ENCODE measurements at places on chromosomes 11 and 22.

DNA sequence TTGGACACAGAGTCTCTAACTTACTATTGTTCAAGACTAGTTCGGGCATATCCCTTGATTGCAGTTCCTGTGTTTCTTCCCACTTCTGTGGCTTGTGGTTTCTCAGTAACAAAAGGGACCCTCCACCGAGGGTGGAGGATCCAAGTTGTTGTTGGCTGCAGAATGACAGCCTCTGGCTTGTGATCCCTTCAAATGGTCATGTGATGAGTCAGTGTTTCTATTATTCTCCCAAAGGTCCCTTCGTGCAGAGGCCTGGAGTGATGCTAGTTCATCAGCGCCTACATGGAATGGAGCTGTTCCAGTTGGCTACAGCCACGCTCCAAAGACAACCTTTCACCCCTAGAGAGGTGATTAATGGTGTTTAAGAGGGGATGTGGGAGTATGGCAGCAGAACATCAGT is 2.6 kb upstream of the VWCE start:
- peak; percentile 91 for DNase-seq

- DNase-seq = peak; percentile 25
These were observed 16.4 kb upstream of the SNX32 start for GRCh38 chr11:65817312-65817834.

- DNase-seq = no peak
These were observed 7.3 kb upstream of the MCAM start for GRCh38 chr11:119324189-119324588.

DNA sequence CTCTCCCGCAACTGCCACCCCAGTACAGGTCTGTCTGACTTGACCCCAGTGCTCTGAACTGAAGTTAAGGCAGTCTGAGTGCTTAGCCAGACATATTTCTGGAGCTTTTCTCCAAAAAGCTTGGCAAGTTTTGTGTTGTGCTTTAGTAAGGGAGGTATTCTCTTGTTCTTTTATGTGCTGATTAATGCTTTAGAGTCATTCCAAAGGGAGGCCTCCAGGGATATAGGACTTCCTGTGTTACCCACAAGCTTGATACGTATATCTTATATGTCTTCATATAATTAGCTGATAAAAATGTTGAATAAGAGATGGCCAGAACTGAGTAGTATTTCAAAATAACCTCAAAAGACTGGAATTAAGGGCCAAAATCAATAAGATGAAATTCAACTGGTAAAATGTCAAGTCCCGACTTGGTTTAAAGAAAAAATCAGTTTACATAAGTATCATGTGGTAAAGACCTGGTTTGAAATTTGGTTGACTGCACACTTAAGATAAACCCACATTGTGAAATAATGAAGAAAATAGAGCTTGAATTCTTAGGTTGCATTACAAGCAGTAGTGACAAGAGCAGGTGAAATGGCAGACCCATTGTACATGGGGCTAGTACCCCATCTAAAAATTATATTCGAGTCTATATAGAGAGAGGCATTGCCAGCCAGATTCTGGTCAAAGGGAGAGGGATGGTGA is 226.9 kb downstream of the SNX19 start:
- no peak for DNase-seq

DNA sequence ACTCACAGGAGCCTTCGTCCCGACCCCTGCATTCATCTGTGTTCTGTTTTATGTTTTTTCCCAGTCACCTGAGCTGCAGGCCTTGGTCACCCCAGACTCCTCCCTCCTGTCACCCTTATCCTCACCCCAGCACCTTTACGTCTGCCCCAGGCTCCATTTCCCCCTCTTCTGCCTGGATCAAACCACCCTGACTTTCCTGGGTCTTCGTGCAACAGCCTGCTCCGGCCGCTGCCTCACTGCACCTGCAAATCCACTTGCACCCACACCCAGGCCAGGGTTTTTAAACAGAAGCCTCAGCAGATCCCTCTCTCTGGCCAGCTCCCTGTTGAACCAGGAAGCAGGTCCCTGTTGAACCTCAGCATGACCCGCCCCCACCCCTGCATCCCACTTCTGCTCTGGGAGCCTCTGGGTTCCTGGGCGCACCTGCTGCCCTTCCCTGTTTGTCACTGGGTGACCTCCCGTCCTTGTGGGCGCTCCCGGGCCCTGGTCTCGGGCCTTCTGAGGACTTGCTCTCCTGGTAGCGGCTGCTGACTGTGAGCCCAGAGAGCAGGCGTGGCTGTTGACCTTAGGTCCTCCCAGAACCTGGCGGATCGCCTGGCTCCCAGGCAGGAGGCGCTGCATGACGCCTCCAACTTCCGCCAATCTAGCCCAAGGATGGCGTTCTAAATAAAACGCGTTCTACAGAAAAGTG is 12.8 kb downstream of the MAPK8IP2 start:
- DNase-seq = no peak
